ENCODE measurements at places on chromosomes 13 and 19.

DNA sequence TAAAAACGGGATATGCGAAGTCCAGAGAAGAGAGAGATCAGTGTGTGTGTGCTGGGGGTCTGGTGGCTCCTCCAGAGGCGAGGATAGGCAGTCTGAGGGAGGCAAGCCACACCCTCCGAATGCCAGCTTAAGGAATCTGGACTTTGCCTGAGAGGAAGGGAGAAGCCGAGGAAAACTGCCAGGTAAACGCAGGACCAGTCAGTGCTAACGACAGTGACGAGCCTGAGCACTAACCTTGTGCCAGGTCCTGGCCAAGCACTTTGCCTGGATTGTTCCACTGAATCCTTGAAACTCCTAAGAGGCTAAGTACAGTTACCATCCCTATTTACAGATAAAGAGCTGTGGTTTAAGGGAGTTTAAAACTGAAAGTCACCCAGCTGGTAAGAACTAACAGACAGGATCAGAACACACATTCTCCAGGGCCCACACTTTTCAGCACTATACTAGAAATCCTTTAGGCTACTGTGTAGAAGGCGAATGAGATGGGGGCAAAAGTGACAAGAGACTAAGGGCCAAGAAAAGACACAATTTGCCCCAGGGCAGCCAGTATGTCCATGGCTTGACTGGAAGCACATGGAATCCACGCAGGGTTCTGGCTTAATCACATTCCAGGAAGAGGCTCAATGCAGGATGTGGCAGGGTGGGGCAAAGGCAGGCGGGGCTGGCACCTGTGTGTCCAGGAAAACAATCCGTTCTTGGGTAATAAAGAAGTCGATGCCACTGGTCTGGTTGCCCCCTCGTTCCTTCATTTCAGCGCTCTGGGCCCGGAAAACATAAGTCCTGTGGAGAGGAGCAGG lies 15.1 kb downstream of the SMG9 start:
- DNase-seq, result no peak

GRCh38 chr19:6041071-6041470 lies 63.1 kb upstream of the RANBP3 start:
- no peak for DNase-seq

GRCh38 chr13:105196052-105196451 lies 1339.4 kb downstream of the EFNB2 start:
- DNase-seq, result no peak

- DNase-seq, result no peak
These were observed 126.8 kb downstream of the LMO7 start for GRCh38 chr13:75762955-75763354.
